Right renal cortex interstitium (tissue), 3 donors: ENCODE measurements at places on chromosomes 2 and 18. TPM values are rescaled to one million over a fixed set of nuclear protein-coding genes. Genes with fewer than 3 reads are reported as not detected.

Gene LYPD6B
- polyA plus RNA-seq: 28.6 TPM

DNA sequence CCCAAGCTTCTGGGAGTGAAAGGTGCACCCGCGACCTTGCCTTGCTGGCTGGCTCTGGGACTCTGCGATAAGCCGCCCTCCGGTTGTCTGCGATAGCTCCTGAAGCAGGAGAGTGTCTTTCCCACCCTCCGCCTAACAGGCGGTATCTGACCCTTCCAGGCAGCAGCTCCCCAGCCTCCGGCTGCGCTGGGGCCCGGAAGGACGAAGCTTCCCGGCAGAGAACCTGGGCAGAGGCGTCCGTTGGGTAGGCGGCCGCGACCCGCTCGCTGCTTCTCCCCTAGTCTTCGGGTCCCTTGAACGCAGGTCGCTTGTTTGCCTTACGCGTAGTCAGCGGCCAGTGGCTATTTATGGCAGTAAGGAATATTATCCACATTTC lies 446 bp upstream of the RHBDD1 start:
- DNase-seq: no peak

- no peak for DNase-seq
Measured at GRCh38 chr18:9907867-9908266, 5.9 kb upstream of the VAPA start.

DNA sequence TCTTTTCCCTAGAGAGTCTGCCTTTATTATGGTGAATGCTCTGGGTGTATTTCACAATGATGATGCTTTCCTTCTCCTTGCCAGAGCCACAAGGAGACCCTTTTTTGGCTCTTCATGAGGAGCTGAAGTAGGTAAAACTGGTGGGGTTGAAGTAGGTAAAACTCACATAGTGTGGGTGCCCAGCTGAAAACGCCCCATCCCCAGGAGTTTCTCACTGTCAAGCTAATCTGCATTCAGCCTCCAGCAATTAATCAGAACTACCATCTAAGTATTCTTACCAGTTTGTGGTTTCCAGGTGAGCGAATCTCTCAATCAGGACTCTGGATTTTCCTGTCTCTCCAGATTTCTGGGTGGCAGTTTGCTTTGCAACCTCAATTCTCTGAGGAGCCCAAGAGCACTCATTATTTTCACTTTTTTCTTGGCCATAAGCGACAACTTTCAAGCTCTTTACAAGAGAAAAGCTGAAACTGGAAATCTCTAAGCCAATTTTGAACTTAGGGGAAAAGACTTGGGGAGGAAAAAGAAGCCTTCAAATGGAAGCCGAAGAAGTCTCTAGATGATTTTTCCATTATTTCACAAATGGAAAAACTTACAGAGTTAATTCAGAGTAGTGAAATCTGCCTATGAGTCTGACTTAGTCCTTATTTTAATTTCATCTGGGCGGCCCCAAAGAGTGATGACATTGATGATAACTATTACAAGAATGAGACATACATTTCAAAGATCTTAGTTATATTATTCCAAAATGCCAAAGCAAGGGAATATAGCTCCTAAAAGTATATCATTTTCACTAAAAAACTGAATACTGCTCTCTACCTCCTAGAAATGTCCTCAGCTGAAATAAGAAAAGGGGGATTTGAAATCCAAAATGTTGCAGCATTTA lies 121.4 kb upstream of the MAP3K20 start:
- DNase-seq: no peak

DNA sequence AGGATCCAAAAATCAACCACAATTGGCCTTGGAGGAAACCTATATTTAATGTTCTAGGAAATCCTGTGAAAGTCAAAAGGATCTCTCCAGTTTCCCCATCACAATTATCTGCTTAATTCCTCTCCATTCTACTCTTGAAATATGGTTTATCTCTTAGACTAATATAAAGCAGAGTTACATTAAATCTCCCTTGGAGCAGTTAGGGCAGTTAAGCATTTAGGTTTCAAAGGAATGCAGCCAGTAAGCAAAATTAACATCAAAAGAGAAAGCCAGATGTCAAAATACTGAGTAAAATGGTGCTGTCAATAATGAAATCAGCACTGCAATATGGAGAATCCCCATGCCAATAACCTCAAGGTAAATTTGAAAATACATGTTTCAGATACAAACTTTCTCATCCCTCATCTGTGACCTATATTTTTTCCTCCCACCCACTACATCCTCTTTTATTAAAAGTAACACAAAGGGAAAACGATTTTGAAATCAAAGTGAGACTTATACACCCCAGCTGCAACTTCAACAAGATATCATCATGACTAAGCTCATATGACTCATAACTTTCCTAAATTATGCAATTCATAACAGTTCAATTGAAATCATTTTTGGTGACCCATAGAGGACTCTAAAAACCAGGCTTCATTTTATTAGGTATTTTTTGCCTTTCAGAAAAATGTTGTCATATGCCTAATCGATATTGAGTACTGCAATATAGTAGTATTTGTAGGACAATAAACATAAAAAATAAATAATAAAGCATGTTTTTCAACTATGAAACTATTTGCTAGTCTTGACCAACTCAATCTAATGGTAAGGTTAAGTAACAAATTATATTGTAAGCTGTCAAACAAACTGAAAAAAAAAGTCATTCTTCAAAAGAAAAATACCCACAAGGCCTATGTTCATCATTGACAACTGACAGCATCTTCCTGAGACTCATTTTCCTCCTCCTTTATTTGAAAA lies 3.1 kb downstream of the ADAM17 start:
- DNase-seq: no peak

DNA sequence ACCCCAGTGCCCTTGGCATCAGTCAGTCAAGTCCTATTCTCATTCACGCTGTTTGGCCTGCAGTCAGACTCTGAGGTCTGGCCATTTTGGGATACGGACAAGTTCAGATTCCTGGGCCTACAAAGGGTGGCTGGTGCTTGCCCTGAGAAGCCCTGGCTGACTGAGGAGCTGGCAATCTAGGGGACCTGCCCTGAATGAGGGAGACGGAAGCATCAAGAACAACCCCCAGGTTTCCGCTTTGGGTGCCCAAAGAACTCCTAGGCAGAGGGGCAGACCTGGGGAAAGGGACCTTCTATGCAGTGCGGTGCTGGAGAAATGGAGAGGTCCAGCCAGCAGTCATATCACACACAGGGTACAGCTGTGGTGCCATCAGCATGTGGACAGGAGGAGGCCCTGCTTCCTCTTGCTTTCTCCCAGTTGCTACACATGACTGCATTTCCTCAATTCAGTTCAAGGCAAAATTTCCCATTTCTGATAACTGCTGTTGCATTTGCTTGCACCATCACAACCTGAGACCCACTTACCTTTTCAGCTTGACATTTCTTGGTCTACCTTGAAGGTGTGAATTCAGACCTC lies 70.9 kb upstream of the LGALSL start:
- no peak for DNase-seq

DNA sequence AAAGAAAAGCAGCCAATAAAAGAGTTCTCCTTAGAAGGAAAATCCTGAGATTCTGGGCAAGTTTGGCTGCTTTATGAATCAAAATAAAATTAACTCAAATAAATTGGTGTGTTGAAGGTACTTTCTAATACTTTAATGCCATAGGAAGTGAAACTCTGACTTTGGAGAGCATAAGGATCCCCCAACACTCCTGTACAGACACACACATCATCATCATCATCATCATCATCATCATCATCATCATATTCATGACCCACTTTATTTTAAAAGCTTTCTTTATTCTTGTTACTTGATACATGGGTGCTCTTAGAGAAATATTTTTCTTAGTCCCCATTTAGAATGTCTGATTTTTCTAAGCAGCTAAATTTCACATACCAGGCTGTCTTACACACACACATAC lies 283.1 kb upstream of the CYRIA start:
- DNase-seq: no peak

- no peak for DNase-seq
Measured at GRCh38 chr2:102753563-102754159, 8.2 kb upstream of the TMEM182 start.

DNA sequence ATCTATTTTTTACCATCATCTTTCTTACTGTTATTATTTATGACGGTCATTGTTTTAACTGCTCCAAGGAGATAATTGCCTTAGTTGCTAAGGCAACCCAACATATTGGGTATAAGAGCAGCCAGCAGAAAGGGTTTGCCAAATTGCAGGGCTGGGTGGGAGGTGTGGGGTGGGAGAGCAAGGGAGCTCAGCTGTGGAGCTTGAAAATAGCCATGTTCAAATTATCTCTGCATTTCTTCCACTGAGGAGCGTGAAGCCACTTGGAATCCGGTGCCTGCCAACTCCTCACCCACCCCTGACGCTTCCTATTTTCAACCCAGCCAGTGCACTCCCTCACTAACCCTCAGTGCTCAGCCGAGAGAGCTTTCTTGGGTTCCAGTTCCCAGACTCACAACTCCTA lies 60.8 kb downstream of the SETBP1 start:
- DNase-seq: no peak

Gene PXDN
- polyA plus RNA-seq: 158 TPM

- no peak for DNase-seq
Measured at GRCh38 chr2:168560817-168561499, 104.9 kb downstream of the CERS6 start.

DNA sequence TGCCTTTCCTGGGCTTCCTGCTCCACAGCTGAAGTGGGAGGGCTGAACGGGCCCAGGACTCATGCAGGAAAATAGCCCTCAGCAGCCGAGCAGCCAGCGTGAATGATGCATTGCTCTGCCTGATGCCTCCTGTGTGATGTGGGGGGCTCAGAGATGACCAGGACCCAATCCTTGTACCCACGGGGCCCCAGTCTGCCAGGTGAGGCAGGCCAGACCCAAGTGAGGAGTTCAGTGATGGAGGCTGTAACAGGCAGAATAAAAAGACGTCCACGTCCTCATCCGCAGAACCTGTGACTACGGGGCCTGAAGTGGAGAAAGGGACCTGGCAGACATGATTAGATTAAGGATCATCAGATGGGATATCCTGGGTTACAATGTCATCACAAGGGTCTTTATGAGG lies 194.9 kb upstream of the HDAC4 start:
- DNase-seq: no peak

DNA sequence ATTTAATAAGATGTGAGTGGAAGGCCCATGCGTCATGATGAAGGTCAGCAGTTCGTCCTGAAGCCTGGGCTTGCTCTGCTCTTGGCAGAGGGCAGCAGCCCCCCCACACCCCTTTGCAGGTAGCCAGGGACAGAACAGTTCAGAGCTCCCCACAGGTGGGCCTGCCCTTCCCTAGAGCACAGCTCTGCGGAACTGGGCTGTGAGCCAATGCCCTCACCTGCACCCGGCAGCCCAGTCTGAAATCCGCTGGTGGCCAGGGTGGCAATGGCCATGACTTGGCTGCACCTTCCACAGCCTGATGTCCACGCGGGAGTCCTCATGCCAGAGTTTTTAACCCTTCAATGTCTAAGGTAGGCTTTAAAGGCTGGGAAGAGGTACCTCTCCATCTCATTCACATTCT lies 136.7 kb downstream of the ACKR3 start:
- DNase-seq: no peak

GRCh38 chr18:78818961-78819360 lies 160.7 kb upstream of the SALL3 start:
- DNase-seq: no peak

Gene MEP1B
- not detected for polyA plus RNA-seq

DNA sequence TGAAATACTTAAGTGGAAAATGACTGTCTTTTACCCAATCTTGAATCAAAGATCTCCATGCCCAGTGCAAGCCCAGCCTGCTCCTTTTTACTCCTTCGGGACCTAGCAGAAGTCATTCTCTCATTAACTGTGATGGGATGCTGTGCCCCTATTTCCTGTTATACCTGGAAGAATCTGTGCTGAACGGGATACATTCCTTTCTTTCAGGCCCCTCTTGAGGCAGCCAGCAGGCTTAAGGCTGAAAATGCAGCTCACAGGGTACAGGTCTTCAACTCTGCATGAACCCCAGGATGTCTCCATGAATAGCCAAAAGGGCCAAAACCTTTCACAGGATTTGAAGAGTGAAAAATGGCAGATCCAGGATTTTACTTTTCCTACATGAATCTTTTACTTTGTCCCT lies 784.8 kb upstream of the KLHL29 start:
- DNase-seq: no peak

Gene UGT1A6
- 3.6 TPM for polyA plus RNA-seq

DNA sequence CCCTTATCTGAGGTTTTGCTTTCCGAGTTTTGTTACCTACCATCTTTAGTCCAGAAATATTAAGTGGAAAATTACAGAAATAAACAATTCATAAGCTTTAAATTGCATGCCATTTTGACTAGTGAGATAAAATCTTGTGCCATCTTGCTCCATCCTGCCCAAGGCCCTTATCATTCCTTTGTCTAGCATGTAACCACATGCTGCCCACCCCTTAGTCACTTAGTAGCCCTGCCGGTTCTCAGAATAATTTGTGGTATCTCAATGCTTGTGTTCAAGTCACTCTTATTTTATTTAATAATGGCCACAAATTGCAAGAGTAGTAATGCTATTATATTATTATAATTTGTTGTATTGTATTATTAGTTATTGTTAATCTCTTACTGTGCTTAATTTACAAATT lies 36.8 kb upstream of the VPS54 start:
- no peak for DNase-seq

- DNase-seq: no peak
Measured at GRCh38 chr18:52353589-52353988, 13.6 kb downstream of the DCC start.

- DNase-seq: peak; percentile 64
Measured at GRCh38 chr2:177212891-177213856, 580 bp downstream of the HNRNPA3 start.

Gene CTAGE1
- not detected for polyA plus RNA-seq

Gene ANKRD23
- 2.4 TPM for polyA plus RNA-seq

Gene EHD3
- 38.6 TPM for polyA plus RNA-seq

Gene RBKS
- polyA plus RNA-seq: 8.9 TPM

GRCh38 chr2:236317938-236318396 lies 53.8 kb upstream of the ASB18 start:
- no peak for DNase-seq

Gene ESPNL
- 1.3 TPM for polyA plus RNA-seq

GRCh38 chr2:177147093-177147694 lies 65.4 kb upstream of the HNRNPA3 start:
- DNase-seq: no peak

- no peak for DNase-seq
Measured at GRCh38 chr2:166643980-166644379, 149.9 kb upstream of the SCN7A start.

DNA sequence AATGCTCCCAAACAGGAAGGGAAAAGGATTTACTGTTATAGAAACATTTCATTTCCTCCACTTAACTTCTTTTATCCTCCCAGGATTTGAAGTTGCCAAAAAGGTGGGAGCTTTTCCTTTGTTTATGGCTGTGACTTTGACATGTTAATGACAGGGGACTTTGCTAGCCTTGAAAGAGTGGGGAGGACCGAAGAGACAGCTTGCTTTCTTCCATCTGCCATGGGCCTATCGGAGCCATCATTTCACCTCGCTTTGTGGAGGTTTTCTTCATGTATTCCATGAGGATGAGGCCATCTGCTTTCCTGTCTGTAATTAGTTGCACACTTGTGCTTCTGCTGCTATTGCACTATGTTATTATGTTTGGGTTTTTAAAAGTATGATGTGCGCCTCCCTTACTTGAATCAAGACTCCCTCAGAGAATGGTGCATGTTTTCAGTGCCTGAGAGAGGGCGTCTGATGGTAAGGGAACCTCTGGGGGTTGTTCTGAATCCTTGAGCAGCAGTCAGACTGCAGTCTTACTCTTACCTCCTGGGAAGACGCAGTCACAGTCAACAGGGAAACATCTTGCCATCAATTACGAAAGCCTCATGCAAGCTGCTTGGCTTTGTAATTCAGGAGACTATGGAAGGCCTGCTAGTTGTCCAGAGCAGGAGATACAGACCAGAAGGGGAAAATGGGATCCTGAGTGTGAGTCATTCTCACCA lies 173.3 kb upstream of the MGAT5 start:
- DNase-seq: no peak

- DNase-seq: no peak
Measured at GRCh38 chr2:46690825-46691224, 211.5 kb downstream of the TMEM247 start.
